Left ventricle myocardium inferior (tissue), 1 donor: ENCODE measurements at places on chromosomes 16 and 17. TPM values are rescaled to one million over a fixed set of nuclear protein-coding genes. Genes with fewer than 3 reads are reported as not detected.

Gene SPNS2
- 11.2 TPM for total RNA-seq

Gene CBLN1
- total RNA-seq: 0.77 TPM

Gene SPHK1
- total RNA-seq: 2.3 TPM

Gene GP1BA
- 0.22 TPM for total RNA-seq

Gene ACAP1
- total RNA-seq: 13.4 TPM

Gene METTL26
- 49.2 TPM for total RNA-seq

Gene CPHXL2
- total RNA-seq: not detected

Gene UMOD
- not detected for total RNA-seq

Gene CCL7
- total RNA-seq: not detected

Gene ITGB4
- 10.6 TPM for total RNA-seq

Gene MYL11
- total RNA-seq: not detected

Gene AOC2
- total RNA-seq: 0.44 TPM

Gene KRT24
- not detected for total RNA-seq

Gene IGF2BP1
- not detected for total RNA-seq

Gene TOB1
- total RNA-seq: 101 TPM

Gene KRT27
- not detected for total RNA-seq

Gene OR1A1
- not detected for total RNA-seq

Gene SLC22A31
- total RNA-seq: not detected

Gene MYH11
- total RNA-seq: 15.6 TPM

Gene DHRS7C
- 3.1 TPM for total RNA-seq

Gene RHBDL3
- total RNA-seq: 4.7 TPM

Gene KRTAP3-1
- not detected for total RNA-seq

Gene RNF157
- 4.8 TPM for total RNA-seq

Gene KRTAP2-3
- not detected for total RNA-seq

Gene PRM3
- not detected for total RNA-seq

Gene SF3B3
- 129 TPM for total RNA-seq

Gene WSCD1
- 6.4 TPM for total RNA-seq

Gene CLEC18C
- not detected for total RNA-seq

Gene GNGT2
- total RNA-seq: 2.2 TPM

Gene SOCS7
- total RNA-seq: 13.2 TPM

Gene CYB5B
- 69.0 TPM for total RNA-seq

Gene RPL38
- 702 TPM for total RNA-seq

Gene CACNA1G
- 0.58 TPM for total RNA-seq

Gene SNAI3
- total RNA-seq: 3.1 TPM

Gene INCA1
- total RNA-seq: 3.1 TPM

Gene DBNDD1
- total RNA-seq: 4.6 TPM

Gene FAHD1
- total RNA-seq: 26.3 TPM

Gene KRTAP9-8
- total RNA-seq: not detected

Gene TNS4
- total RNA-seq: not detected

Gene GSDMA
- total RNA-seq: 0.66 TPM

Gene NOD2
- total RNA-seq: 0.52 TPM

Gene KRTAP4-5
- not detected for total RNA-seq

Gene SPIRE2
- 1.2 TPM for total RNA-seq

Gene MMP25
- 1.2 TPM for total RNA-seq

Gene PIRT
- total RNA-seq: not detected

Gene SARM1
- 5.1 TPM for total RNA-seq

Gene ZG16
- total RNA-seq: not detected

Gene TACO1
- total RNA-seq: 44.7 TPM

Gene CCL1
- not detected for total RNA-seq

Gene NACA2
- not detected for total RNA-seq

Gene UNC45B
- total RNA-seq: 205 TPM

Gene GPR142
- not detected for total RNA-seq

Gene RHBDF1
- 24.4 TPM for total RNA-seq

Gene CUEDC1
- total RNA-seq: 43.2 TPM

Gene TMIGD1
- not detected for total RNA-seq

Gene C16orf54
- total RNA-seq: 0.63 TPM

Gene PPY
- not detected for total RNA-seq

Gene ENO3
- 827 TPM for total RNA-seq
